ENCODE measurements at places on chromosomes 11 and 22. TPM values are rescaled to one million over a fixed set of nuclear protein-coding genes. Genes with fewer than 3 reads are reported as not detected.

DNA sequence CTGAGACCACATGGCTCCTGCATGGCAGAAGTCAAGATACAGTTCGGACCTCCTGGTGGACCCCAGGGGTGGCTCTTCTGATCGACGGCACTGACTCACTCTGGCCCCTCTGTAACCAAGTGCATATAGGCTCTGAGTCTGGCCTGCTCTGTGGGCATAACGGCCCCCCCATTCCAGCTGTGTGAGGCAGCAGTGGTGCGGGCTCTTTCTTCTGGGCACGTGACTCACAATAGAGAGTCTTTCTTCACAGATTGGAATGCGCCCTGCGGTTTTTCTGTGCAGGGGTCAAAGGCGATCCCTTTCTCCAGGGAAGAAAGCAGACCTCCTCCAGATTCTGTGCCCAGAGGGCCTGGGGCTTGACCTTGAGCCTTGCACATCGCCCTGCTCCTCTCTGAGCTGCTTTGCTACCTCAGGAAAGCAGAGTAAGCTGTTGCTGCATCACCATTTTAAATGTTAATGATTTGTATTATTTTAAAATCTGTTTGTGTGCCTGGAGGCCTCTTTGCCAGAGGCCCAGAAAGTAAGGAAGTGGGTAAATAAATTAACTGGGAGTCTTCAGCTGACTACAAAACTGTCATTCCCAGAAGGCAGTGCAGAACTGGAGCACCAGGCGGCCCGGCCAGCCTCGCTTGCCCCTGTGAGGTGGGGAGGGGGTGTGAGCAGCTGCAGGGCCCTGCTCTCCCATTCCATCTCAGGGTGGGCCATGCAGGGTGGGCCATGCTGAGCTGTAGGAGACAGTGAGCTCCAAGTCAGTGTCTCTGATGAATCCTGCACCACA is 199.0 kb downstream of the GRIK4 start:
- no peak for DNase-seq

DNA sequence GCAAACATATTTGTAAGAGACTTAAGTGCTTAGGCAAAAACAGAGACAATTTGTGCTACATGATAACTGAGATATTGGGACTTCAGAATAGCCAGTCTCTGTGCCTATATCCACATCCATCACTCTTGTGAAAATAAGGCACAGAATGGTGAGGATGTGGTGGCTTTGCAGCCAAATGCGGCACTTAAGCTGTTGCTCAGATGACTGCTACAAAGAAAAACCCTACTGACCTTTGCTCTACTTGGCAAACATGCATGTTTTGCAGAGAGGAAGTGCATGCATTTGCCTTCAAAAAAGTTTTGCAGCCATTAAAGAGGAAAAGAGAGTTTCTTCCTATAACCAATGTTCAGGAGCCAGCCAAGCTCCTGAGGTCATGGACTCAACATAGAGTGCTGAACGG is 675.0 kb upstream of the KIRREL3 start:
- no peak for DNase-seq

DNA sequence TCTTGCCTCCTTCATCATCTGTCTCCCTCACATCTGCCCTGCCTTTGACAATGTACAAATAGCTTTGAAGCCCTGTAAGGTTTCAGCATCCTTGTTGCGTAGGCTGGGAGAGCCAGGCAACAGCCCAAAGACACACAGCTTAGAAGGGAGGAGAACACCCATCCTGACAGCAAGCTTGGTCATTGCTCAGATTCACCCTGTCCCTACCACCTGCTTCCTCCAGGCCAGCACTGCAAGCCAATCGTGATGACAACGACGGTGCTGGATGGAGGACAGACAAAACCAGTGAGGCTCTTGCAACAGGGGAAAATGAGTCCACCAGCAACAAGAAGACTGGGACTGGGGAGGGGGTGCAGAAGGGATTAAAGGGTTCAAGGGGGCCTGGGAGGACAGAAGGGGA is 32.9 kb upstream of the CD5 start:
- DNase-seq: no peak

Gene SYT12
- not detected for total RNA-seq

Data from gastrocnemius medialis (tissue), 4 donors.